A549 treated with RU486 at 1 μM for 4 hours (cell line): ENCODE measurements at places on chromosomes 3 and 15. TPM values are rescaled to one million over a fixed set of nuclear protein-coding genes. Genes with fewer than 3 reads are reported as not detected.

The CYP8B1 gene
- total RNA-seq = not detected in 5 replicates

The OR5K2 gene
- total RNA-seq = not detected in 5 replicates

The RETNLB gene
- not detected in 5 replicates for total RNA-seq

The PLSCR2 gene
- not detected in 5 replicates for total RNA-seq

The TMEM212 gene
- not detected in 5 replicates for total RNA-seq

The ATP13A4 gene
- not detected in 5 replicates for total RNA-seq

The GOLGA8G gene
- not detected in 5 replicates for total RNA-seq

The CHRNA3 gene
- total RNA-seq = 0.30 to 0.64 TPM (median 0.38 TPM) in 5 replicates

The PEX11A gene
- total RNA-seq = 6.3 to 7.4 TPM (median 6.9 TPM) in 5 replicates

The CYP1A2 gene
- not detected in 5 replicates for total RNA-seq

The NTRK3 gene
- total RNA-seq = 15.9 to 26.2 TPM (median 21.7 TPM) in 5 replicates
